ENCODE measurements at places on chromosomes 6 and 20.

DNA sequence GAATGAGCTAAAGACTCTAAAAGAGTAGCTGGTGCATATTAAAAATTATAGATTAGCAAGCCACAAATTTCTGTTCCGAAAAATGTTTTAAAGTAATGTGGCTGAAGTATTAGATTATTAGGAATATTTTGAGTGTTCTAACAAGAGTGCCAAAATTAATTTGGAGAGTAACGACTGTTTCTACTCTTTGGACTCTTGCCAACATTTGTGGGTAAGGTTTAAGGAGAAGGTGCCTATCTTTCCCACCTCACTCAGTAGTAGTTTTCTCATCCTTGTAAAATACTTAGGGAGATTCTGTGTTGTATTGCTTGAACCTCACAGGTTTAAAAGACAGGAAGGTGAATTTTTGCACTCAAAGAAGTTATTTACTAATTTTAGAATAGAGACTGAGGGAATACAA is 5.0 kb downstream of the HSF2 start:
- no peak for DNase-seq

GRCh38 chr20:61686051-61686936 is 379.4 kb downstream of the TAF4 start:
- DNase-seq, result no peak

GRCh38 chr20:59692139-59692538 is 87.8 kb downstream of the PHACTR3 start:
- no peak for DNase-seq

DNA sequence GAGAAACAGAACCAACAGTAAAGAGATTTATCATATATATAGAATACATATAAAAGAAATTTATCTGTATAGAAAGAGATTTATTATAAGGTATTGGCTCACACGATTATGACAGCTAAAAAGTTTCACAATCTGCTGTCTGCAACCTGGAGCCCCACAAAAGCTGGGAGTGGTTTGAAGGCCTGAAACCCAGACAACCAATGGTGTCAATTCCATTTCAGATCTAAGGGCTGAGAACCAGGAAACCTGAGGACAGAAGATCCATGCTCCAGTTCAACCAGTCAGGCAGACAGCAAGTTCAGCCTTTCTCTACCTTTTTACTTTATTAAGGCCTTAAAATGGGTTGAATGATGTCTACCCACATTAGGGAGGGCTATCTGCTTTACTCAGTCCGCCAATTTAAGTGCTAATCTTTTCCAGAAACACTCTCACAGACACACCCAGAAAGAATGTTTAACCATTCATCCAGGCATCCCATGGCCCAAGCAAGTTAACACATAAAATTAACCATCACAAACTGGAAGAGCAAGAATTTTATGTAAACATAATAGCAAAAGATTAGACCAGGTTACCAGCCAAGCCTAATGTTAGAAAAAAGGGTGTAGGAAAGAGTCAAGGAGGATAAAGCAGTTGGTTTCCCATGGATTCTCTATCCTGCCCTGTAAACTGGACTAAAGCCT is 170.9 kb downstream of the FUT9 start:
- no peak for DNase-seq
